Common myeloid progenitor, CD34-positive (primary cell): ENCODE measurements at places on chromosomes 4 and X.

DNA sequence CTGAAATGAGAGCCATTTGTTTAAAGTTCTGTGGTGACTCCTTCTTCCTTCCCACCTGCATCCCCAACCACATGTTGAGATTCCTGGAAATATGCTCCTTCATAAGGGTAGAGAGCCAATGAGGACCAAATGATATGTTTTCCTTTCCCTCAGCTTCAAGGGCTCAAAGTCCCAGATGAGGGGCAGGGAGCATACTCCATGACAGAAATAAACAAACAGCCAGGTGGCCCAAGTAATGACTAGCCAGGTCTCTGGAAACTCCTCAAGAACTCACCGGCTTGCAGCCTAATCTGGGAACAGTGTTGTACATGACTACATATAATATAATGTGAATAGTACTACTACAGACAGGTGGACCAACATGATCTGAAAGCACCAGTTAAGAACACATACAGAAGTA, 392.3 kb downstream of the PACRGL start:
- DNase-seq, result no peak

DNA sequence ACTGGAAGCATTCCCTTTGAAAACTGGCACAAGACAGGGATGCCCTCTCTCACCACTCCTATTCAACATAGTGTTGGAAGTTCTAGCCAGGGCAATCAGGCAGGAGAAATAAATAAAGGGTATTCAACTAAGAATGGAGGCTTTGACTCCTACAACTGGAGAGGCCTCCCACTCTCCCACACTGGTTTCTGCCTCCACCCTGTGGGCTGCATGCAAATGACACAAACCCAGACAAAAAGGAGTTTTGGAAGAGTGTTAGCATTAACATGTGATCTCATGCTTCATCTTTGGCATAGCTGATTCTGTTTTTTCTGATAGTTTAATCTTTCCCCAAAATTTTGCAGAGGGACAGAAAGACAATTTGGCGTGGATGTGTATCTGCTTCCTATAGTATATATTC, 80.8 kb upstream of the IQCM start:
- no peak for DNase-seq

- peak; percentile 10 for DNase-seq
These were observed 15.3 kb upstream of the PITX2 start for GRCh38 chr4:110638089-110638746.

GRCh38 chrX:133776072-133776471, 209.3 kb downstream of the GPC3 start:
- peak; percentile 9 for DNase-seq

DNA sequence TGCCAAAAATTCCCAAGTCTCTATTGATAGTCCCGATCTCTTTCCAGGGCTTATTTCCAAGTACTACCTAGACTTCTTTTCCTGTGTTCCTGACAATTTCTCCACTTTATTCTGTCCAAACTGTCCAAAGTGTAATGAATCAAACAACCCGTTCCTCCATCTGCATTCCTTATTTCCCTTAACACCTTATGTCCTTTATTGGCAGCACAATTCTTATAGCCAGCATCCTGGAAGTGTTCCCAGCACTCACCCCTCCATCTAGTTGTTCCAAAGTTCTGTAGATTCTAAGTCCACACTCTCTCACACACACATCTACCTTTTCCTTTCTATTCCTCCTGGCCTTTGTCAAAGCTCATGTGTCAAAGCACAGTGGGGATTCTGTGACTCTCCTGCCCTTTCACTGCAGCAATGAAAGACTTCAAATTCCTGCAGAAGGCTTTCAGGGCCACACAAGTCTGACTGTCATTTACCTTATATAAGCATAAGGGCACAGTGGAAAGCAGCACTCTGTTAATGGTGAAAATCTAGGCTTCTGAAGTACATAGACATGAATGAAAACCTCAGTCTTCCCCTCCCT, 22.1 kb downstream of the LIMCH1 start:
- DNase-seq, result no peak

DNA sequence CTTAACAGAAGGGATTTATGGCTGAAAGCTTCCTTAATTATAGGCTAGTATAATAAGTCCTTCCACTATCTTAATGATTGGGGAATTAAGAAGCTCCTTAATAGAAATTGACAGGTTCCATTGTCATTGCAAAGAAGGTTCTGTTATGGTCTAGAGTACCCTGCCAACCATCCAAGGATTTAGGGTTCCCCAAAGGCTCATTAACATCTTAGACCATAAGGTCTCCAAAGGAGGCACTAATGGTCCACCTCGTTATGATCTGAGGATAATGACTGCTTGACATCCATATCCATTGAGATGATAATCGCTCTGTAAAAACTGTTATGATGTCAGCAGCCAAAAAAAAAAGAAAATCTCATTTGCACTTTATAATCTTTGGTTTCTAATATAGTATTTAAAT, 441.6 kb downstream of the GBA3 start:
- DNase-seq, result no peak

- DNase-seq, result peak; percentile 48
These were observed 877 bp upstream of the SLC16A2 start for GRCh38 chrX:74420196-74421035.

DNA sequence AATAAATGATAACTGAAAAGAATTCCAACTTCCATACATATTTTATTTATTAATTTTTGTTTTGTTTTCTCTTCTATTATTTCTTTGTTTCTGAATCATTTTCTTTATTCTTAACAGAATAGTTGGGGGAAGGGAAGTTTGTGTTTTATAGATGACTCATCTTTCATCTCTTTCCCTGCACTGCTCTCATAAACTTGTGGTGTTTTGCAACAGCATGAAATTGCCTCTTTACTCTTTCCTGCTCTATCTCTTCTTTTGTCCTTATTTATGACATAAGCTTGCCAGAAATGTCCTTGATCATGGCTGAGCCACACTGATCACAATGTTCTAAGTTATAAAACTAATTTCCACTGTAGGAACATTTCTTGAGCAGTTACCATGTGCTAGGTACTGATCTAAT, 22.3 kb downstream of the QRFPR start:
- DNase-seq, result no peak

GRCh38 chrX:129650821-129651510, 3.8 kb downstream of the APLN start:
- DNase-seq, result no peak

GRCh38 chr4:6999172-7000086, 43.7 kb upstream of the TADA2B start:
- DNase-seq, result no peak

GRCh38 chr4:2805712-2806389, 13.0 kb downstream of the SH3BP2 start:
- DNase-seq, result no peak

GRCh38 chr4:151744614-151745013, 16.2 kb downstream of the GATB start:
- DNase-seq, result no peak

DNA sequence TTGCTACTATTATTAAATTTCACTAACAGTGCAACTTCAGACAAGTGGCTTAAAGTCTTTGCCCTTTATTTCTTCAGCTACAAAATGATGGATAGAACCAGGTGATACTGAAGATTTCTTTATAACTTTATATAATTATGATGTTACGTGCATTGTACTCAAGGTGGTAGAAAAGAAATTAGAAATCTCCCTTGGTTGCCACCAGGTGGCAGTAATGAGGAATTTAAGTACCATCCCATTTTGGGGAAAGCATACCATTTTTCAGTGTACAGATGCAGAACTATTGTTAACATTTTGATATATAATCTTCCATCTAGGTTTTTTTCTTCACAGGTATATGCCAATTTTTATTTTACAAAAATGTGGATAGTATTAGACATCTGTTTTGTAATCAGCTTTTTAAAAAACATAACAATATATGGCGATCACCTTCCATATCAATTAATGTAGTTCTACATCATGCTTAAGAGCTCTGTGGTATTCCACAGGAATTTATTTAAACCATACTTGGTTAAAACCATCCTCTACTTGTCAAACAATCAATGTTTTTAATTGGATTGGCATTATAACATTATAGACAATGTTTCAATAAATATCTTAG, 37.7 kb upstream of the RAB33B start:
- peak; percentile 74 for DNase-seq

- DNase-seq, result peak; percentile 31
These were observed 1.1 kb upstream of the RRH start for GRCh38 chr4:109826719-109827118.

DNA sequence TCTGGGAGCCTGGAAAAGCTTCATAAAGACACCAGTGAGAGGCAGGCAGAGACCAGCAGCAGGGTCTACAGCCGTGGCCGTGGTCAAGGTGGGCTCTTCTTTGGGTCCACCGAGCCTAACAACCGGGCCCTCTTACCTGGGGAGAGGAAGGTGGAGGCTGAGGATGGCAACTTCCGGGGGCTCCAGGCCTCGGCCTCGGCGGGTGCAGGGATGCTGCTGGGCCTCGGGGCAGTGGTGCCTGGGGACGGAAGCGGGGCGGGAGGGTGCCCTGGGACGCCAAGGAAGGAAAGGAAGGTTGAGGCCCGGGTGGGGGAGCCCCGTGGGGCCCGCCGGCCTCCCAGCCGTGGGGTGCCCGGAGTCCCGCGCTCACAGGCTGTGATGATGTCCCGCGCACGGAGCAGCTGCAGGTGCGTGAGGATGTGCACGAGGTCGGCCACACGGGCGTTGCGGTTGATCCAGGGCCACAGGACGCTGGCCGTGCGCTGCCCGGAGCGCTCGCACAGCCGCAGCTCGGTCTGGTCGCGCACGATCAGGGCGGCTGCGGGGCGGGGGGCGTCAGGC, 561 bp downstream of the IRAK1 start:
- DNase-seq, result no peak

DNA sequence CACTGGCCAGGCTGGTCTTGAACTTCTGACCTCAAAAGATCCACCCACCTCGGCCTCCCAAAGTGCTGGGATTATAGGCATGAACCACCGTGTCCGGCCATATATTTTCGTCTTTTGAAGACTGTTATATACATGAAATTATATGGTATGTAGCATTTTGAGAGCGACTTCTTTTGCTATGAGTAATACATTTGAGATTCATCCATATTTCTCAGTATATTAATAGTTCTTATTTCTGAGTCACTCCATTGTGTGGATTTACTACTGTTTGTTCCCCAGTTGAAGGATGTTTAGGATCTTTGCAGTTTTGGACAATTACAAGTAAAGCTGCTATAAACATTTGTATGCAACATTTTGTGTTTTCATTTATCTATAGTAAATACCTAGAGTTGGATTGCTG, 34.9 kb downstream of the GNL3L start:
- no peak for DNase-seq

DNA sequence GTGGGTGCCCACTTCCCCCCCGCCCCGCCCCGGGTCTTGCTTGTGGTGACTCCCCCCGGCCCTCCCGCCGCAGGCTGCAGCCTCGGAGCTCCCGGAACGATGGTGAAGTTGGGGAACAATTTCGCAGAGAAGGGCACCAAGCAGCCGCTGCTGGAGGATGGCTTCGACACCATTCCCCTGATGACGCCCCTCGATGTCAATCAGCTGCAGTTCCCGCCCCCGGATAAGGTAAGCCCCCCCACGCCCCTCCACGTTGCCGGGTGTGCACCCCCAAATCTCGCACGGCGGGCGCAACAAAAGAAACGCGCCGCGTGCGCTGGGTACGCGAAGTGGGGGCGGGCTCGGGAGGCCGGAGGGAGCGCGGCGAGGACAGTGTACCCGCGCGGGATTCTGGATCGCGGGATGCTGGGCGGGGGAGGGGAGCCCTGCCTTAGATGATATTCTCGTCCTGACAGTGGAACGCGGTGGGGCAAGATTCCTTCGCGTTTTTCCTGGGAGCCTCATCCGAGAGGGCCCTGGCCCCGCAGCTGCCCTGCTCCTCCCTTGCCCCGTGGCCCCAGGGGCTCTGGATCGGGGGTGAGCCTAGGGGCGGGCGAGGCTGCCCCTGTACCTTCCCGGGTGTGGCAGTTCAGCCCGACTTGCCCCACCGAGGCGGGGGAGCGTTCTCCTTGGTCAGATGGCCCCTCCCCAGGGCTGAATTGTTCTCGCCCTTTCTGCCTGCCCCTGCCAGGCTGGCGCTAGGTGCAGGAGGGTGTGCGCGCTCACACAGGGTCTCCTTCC, 819 bp downstream of the NSG1 start:
- no peak for DNase-seq
